Activated naive CD4-positive, alpha-beta T cell treated with anti-CD3 and anti-CD28 coated beads, Interleukin-2, amount 50 U/mL, for 16 hours (primary cell): ENCODE measurements at places on chromosomes 7 and 10.

GRCh38 chr7:142867097-142867378, 12.2 kb downstream of the EPHB6 start:
- no peak for DNase-seq

- DNase-seq = no peak
Measured at GRCh38 chr10:114825513-114826253, 4.1 kb downstream of the FHIP2A start.

GRCh38 chr7:64045301-64046040, at the start of gene ZNF727:
Gene ZNF727, plus strand, starts transcription at chr7:64045434. Its CDS starts 188 bp downstream, at chr7:64045622.
- no peak for DNase-seq

DNA sequence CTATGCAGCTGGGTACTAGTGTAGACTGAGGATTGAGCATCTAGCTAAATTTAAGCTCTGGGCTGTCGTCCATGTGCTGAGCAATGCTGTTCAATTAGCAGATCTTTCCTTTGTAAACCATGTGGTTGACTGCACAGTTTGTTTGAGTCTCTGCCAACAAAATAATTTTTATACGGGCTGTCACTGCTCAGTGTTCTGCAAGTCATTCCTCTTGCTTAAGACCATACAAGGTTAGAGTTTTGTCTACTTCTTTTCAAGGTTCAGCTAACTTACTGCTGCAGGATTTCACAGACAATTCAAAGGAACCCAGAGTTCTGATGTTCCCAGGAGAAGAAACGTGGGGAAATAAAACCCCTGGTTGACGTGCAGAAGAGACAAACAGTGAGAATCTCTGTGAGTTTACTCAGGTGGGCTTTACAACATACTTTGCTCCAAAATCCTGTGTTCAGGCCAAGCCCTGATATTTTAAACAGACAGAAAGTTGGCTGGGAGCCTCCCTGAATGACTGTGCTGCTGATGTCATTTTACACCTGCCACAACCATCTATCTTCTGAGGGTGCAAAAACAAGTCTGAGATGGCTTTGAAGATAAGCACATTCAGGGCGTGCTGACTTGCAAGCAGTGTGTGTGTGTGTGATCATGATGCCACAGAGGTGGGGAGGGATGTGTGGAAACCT, 177.1 kb upstream of the SVIL start:
- DNase-seq = no peak

- DNase-seq = no peak
Measured at GRCh38 chr10:59285073-59285472, 77.3 kb downstream of the FAM13C start.

- DNase-seq = no peak
Measured at GRCh38 chr10:69455006-69455763, 3.9 kb downstream of the TSPAN15 start.

GRCh38 chr10:79196470-79197461, 128.0 kb downstream of the ZMIZ1 start:
- peak; percentile 70 for DNase-seq

- no peak for DNase-seq
Measured at GRCh38 chr7:70426249-70426880, 705.6 kb upstream of the GALNT17 start.

DNA sequence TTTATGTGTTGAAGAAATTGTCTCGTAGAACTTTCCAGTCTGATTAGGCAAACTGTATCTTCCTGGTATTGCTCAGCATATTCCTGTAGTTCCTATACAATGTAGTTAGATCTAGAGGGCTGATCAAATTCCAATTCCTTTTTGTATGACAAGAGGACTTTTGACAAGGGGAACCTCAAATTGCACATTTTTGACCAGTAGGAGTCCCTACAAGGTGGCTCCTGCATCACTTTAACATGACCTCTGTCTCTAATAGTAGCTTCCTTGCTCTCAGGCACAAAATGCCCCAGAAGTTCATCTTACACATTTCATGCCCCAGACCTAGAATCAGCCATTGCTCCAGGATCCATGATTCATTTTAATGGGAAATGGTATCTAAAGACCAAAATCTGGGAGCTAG, 18.7 kb downstream of the HERPUD2 start:
- no peak for DNase-seq

GRCh38 chr7:53315981-53316380, 280.5 kb downstream of the POM121L12 start:
- no peak for DNase-seq

GRCh38 chr7:154996756-154997155, 6.2 kb downstream of the PAXIP1 start:
- no peak for DNase-seq
